Left lobe of liver (tissue), 2 donors: ENCODE measurements at places on chromosomes 2 and 18. TPM values are rescaled to one million over a fixed set of nuclear protein-coding genes. Genes with fewer than 3 reads are reported as not detected.

- no peak for DNase-seq
Observed at GRCh38 chr2:58852243-58852642, 611.1 kb upstream of the FANCL start.

DNA sequence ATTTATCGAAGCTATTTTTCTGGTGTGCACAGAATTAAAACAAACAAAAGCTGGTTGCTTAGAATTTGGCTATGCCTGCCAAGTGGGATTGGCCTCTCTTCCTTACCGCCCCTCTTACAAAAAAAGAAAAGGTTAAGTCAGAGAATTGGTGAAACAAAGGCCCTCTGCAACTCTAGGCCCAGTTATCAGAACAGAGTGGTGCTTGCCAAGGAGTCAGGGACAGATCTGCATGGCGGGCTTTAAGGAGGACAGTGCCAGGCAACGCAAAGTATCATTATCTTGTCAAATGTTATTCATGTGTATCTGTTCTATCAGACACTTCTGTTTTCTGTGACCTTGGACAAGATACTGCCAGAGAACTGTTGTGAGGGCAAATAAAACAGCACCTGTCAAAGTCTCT is 78.3 kb downstream of the TGIF1 start:
- DNase-seq: no peak

GRCh38 chr2:62287899-62288880 is 92.3 kb downstream of the B3GNT2 start:
- DNase-seq: no peak

GRCh38 chr18:57131782-57132181 is 15.1 kb upstream of the BOD1L2 start:
- DNase-seq: peak; percentile 81

- no peak for DNase-seq
Observed at GRCh38 chr2:109318949-109319342, 189.9 kb downstream of the SH3RF3 start.

DNA sequence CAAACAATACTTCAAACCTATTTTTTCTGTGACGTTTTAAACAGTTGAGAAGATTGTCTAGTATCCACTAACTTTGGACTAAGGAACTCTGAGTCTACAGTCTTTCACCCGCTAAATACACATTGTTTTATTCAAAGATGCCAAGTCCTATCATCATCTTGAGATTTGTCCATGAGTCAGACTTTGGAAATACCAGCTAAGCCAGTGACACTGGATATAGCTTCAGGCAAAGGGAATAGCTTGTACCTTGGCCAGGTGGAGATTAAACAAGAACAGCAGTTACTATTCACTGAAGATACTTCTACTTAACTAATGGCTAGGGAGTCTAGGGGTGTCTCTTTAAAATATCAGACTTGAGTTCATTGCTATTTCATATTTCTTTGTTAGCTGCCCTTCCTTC is 137.5 kb downstream of the COMMD1 start:
- no peak for DNase-seq

DNA sequence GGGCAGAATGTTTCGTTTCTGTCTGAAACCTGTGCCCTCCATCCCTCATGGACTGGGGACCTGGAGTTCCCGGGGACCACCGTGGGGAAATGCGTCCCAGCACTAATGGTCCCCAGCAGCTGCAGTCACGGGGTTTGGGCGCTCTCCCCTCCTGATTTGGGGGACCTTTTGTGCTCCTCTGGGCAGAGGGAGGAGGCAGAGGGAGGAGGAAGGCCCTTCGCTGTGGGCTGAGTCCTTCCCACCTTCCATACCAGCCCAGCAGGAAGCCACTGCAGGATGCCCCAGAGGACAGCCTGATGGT is 3.2 kb downstream of the GPR35 start:
- DNase-seq: peak; percentile 27

DNA sequence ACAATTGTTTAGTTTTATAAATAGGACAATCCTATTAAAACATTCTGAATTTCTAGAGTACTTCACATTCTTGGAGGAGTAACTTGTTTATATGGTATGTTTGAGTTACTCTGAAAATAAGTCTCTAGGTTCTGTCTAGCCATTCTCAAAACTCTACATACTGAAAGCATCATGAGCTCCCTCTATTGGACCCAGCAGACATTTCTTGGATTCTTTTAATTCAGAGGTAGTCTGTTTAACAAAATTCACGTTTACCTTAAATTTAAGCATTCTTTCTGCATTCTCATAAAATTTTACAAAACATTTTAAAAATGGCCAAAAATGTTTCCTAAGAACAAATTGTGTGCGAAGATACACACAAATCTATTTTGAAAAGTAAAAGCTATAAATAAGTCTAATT is 15.3 kb downstream of the SP9 start:
- no peak for DNase-seq

DNA sequence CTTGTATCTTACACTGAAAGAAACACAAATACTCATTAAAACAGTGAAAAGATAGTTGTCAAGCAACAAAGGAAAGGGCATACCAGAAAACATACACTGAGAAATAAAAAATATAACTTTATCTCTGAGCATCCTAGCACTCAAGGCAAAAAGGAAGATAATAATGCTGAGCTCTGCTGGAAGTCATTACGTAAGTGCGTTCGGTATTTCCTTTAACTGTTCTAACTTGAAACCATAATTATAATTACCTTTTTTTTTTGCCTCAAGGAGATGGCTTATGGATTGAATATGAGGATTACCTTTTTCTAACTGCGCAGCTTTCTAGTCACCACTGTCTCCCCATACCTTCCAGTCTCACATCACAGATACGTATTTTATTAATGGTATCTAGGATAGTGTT is 308.1 kb downstream of the GBX2 start:
- no peak for DNase-seq

GRCh38 chr18:78972930-78973331 is 6.7 kb upstream of the SALL3 start:
- no peak for DNase-seq

- DNase-seq: no peak
Observed at GRCh38 chr2:62550461-62550860, 44.5 kb upstream of the TMEM17 start.

- no peak for DNase-seq
Observed at GRCh38 chr2:147829106-147829505, 15.7 kb upstream of the ACVR2A start.

DNA sequence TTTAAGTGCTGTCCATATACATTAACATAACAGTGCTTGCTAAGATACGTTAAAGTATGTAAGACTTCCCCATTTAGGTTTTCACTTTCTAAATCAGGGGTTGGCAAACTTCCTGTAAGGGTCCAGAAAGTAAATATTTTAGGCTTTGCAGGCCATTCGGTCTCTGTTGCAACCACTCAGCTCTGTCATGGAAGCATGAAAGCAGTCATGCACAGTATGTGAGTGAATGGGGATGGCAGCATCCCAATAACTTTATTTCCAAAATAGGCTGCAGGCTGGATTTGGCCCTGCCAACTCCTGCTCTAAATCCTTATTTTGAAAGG is 128.7 kb downstream of the PLA2R1 start:
- no peak for DNase-seq

DNA sequence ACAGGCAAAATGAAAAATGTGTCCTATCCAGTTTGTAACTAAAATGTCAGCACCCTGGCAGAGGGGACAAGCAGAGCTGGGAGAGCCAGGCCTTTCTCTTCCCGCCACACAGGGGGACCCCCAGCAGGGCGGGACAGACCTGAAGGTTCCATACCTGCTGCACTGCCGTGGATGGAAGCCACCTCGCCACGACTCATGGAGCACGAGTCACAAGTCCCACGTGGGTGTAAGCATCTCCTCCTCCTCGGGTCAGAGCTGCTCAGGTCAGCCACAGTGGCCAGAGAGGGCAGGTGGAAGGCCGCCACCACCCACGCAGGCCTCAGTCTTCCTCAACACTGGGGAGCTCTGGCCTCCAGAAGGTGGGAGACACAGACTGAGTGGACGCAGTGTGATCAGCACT is 21.0 kb downstream of the C1QL2 start:
- no peak for DNase-seq

DNA sequence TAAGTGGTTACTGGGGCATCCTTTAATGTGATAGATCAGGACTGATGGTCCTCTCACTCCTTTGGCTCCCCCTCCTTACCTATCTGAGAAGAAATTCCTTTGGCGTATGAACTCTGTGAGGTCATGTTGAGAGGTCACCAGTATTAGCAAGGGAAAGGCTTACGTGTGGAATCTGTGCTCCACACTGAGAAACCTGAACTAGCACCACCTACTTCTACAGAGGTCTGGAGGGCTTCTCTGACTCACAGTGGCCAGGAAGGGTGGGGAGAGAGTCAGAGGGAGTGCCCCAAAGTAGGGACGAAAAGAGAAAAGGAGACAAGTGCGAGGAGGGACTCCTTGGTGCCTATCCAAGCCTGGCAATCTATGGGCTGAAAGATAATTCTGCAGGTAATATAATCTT is 348.6 kb downstream of the TNS1 start:
- DNase-seq: no peak

- no peak for DNase-seq
Observed at GRCh38 chr18:621291-622043, 24.7 kb downstream of the CLUL1 start.

Gene GAL3ST2
- 0.55 TPM for total RNA-seq

Gene C1QL2
- not detected for total RNA-seq

Gene DNAJC27
- total RNA-seq: 1.9 TPM

Gene RNF103
- total RNA-seq: 43.6 TPM

Gene MPPE1
- 27.2 TPM for total RNA-seq

Gene TUBA3E
- total RNA-seq: not detected

Gene SERPINB5
- total RNA-seq: not detected

Gene TUBB8B
- total RNA-seq: not detected

Gene BCL2
- total RNA-seq: 1.0 TPM

Gene KIF5C
- total RNA-seq: 0.33 TPM

Gene ASB18
- total RNA-seq: not detected
